ENCODE measurements at places on chromosomes 5 and 9. TPM values are rescaled to one million over a fixed set of nuclear protein-coding genes. Genes with fewer than 3 reads are reported as not detected.

Gene PTGES
- total RNA-seq, result 16.0 TPM

Gene IL3
- not detected for total RNA-seq

Gene KCTD16
- 0.97 TPM for total RNA-seq

Gene NRARP
- total RNA-seq, result 0.32 TPM

DNA sequence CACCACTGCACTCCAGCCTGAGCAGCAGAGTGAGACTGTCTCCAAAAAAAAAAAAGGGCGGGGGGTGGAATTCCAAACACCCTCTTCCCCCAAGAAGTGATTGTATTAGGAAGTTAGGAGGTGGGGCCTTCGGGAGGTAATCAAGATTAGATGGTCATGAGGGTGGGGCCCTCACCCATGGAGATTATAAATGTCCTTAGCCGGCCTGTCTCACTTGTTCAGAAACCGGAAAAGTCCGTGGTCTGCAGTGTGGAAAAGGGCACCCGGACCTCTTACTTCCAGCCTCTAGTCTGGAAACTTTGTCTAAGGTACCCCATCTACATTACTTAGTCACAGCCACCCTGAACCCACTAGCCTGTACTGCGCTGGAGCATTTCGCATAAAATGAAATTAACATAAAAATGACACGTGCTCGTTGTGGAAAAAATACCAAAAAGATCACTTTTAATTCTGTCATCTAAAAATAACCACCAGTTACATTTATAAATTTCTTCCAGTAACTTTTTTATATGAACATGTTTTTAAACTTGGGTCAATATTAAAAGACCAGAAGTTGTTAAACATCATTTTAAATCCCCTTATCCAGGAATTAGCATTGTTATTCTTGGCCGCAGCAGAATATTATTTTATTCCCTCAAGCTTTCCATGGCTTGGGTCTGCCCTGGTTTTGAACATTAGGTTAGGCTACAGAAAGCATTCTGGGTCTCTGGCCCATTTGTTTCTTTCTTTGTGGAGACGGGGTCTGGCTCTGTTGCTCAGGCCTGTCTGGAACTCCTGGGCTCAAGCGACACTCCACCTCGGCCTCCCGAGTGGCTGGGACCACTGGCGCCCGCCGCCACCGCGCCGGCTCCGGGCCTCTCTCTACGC, 1.2 kb upstream of the CKS2 start:
- peak; percentile 43 for DNase-seq

GRCh38 chr9:136172412-136173079, 32.4 kb downstream of the LHX3 start:
- no peak for DNase-seq

GRCh38 chr5:91955610-91956009, 572.5 kb upstream of the ARRDC3 start:
- no peak for DNase-seq

- DNase-seq, result no peak
Observed at GRCh38 chr9:93652604-93653592, 76.5 kb downstream of the PHF2 start.

DNA sequence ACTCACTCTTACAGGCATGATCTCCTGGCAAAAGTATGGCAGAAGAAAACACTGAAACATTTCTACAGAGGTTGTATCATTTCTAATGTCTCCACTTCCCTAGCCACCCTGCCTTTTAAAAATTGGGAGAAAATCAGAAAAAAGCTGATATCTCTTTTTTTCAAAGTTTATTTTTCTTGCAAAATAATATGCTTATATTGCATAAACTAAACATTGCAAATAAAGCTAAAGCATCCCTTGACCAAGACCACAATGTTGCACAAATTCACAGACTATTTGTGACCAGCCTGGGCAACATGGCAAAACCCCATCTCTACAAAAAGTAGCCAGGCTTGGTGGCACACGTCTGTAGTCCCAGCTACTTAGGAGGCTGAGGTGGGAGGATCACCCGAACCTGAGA, 183.3 kb upstream of the ELAVL2 start:
- no peak for DNase-seq

- DNase-seq, result no peak
Observed at GRCh38 chr5:72467461-72467860, 39.7 kb downstream of the ZNF366 start.

- no peak for DNase-seq
Observed at GRCh38 chr9:72462340-72462739, 59.1 kb upstream of the TMC1 start.

GRCh38 chr9:117080765-117081390, 334.0 kb downstream of the ASTN2 start:
- DNase-seq, result no peak

DNA sequence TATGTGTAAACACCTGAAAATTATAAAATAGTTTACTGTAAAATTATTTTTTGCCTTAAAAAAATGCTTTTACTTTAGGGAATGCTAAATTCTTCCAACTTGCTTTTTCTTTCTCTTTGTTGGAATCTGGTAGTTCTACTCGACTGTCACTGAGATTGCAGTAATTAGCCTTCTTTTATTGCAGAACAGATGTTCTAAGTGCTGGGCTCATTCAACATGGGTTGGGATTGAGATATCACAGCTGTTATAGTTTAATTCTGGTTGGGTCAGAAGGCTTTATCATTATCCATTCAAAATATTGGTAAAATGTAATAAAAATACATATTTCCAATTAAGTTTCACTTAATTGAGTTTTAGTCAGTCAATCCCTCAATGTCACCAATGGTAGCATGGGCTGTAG, 686.7 kb downstream of the CDH18 start:
- no peak for DNase-seq

- DNase-seq, result no peak
Observed at GRCh38 chr5:126415789-126416188, 7.4 kb upstream of the GRAMD2B start.

DNA sequence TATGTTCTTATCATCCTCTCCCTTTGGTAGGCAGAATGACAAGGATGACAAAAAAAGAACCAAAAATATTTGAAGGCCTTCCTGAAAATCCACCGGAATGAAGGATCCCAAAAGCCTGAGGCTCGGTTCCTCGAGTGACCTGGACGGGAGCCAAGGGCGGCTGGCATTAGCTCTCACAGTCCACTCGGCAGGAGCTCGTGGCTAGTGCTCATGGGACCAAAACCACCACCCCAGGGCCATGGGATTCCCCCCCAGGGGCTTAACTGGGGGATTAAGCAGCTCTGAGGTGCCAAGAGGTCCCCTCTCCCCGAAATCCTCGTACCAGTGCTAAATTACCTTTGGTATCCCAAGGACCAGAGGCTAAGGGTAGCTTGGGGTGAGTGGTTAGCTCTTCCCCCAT, 586 bp upstream of the PDZD2 start:
- DNase-seq, result no peak

GRCh38 chr9:70044490-70045307, 1.1 kb downstream of the MAMDC2 start:
- peak; percentile 52 for DNase-seq
